Activated CD8-positive, alpha-beta memory T cell treated with anti-CD3 and anti-CD28 coated beads, Interleukin-2, amount 10 ng/mL, durations not matched to agents 7 days and 5 days (primary cell): ENCODE measurements at places on chromosomes 7 and 10. TPM values are rescaled to one million over a fixed set of nuclear protein-coding genes. Genes with fewer than 3 reads are reported as not detected.

The NXPH1 gene
- not detected for total RNA-seq

The IL2RA gene
- total RNA-seq: 832 TPM

The CYP26A1 gene
- total RNA-seq: not detected

The CPA1 gene
- total RNA-seq: not detected

The CPVL gene
- total RNA-seq: 1.8 TPM

The GARIN1A gene
- 1.0 TPM for total RNA-seq

GRCh38 chr7:85736085-85736484, 549.2 kb upstream of the SEMA3D start:
- no peaks in the 10 kb centered on the region for H3K27me3 ChIP-seq
- no peak overlapping the region for H3K27ac ChIP-seq
- no peak for DNase-seq

DNA sequence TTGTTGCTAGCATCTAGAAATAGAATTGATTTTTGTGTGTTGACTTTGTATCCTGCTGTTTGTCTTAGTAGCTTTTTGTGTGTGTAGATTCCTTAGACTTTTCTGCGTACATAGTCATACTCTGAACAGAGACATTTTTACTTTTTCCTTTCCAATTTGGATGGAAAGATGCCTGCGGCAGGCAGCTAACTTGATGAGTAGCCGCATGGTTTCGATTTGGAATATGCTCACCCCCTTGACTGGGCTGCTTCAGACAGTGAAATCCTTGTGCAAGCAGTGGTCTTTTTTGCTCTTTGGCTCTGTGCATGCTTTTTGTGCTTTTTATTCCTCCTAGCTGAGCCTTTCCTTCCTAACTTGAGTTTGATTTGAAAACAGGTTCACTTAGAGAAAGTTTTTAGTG, 71.8 kb downstream of the HHEX start:
- no peak overlapping the region for H3K27ac ChIP-seq
- no peaks in the 10 kb centered on the region for H3K36me3 ChIP-seq
- H3K4me1 ChIP-seq: peaks cover 9% of the 10 kb centered on the region
- no peak for DNase-seq

- no peaks in the 10 kb centered on the region for H3K36me3 ChIP-seq
- H3K4me1 ChIP-seq: peaks cover 4% of the 10 kb centered on the region
- no peak overlapping the region for H3K4me3 ChIP-seq
- H3K27me3 ChIP-seq: peaks cover 8% of the 10 kb centered on the region
Measured at GRCh38 chr7:44265728-44266127, 59.7 kb downstream of the CAMK2B start.

- H3K27me3 ChIP-seq: peaks cover 46% of the 10 kb centered on the region
- H3K36me3 ChIP-seq: no peaks in the 10 kb centered on the region
- H3K27ac ChIP-seq: no peak overlapping the region
- H3K4me1 ChIP-seq: peaks cover 19% of the 10 kb centered on the region
- no peak for DNase-seq
Measured at GRCh38 chr10:95441547-95441923, 119.6 kb downstream of the SORBS1 start.

DNA sequence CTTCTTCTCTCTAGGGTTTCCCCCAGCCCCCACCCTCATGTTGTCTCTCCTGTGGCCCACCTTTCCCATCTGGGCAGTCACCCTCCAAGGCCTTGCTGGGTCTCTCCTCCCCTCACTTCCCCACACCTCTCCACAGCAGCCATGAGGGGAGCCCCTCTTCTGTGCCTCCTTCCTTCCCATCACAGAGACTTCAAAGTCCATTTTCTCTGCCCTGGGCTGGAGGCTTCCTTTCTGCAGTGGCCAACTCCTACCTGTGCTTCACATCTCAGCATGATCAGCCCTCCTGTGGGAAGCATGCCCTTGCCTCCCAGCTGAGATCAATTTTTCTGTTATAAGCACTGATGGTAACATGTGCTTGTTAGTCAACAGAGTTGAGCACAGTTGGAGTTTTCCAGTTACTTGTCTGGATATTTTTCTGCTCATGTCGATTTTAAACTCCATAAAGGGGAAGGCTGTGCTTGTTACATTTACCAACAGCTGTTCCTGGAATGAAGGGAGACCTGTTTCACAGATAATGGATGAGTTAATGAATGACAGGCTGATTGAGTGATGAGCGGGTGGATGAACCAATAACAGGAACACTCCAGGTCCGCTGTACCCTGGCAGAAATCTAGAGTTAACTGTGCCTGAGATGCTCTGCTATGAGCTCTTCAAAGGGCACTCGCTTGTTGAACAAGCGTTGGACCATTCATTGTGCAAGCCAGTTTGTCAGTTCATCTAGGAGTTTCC, 71.4 kb upstream of the PRSS58 start:
- peaks cover 2% of the 10 kb centered on the region for H3K4me1 ChIP-seq
- H3K27ac ChIP-seq: no peak overlapping the region
- H3K4me3 ChIP-seq: no peak overlapping the region
- H3K36me3 ChIP-seq: no peaks in the 10 kb centered on the region

DNA sequence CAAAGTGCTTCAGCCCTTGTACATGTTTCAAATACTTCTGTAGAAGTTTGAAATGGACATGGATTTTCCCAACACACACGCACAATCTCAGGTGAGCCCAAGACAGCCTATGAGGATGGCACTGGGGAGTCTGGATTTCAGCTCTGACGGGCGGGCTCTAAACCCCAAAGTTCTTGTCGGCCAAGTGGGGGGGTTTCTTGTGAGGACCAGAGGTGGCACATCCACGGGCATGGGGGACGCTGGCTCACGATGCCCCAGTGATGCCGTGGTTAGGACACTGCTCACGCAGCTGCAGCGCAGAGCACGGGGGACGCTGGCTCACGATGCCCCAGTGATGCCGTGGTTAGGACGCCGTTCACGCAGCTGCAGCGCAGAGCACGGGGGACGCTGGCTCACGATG, 280.1 kb downstream of the DNAJB6 start:
- H3K4me1 ChIP-seq: peaks cover 6% of the 10 kb centered on the region
- H3K36me3 ChIP-seq: no peaks in the 10 kb centered on the region
- no peak overlapping the region for H3K27ac ChIP-seq

GRCh38 chr10:43890124-43890523, 241.4 kb upstream of the ZNF32 start:
- peaks cover 41% of the 10 kb centered on the region for H3K27me3 ChIP-seq
- no peaks in the 10 kb centered on the region for H3K4me1 ChIP-seq
- H3K36me3 ChIP-seq: no peaks in the 10 kb centered on the region
- DNase-seq: no peak

GRCh38 chr7:152338561-152338960, 97.2 kb downstream of the KMT2C start:
- no peak overlapping the region for H3K27ac ChIP-seq
- H3K36me3 ChIP-seq: peaks cover 4% of the 10 kb centered on the region
- no peaks in the 10 kb centered on the region for H3K27me3 ChIP-seq
- H3K4me1 ChIP-seq: peaks cover 30% of the 10 kb centered on the region
- no peak overlapping the region for H3K4me3 ChIP-seq
- DNase-seq: no peak

DNA sequence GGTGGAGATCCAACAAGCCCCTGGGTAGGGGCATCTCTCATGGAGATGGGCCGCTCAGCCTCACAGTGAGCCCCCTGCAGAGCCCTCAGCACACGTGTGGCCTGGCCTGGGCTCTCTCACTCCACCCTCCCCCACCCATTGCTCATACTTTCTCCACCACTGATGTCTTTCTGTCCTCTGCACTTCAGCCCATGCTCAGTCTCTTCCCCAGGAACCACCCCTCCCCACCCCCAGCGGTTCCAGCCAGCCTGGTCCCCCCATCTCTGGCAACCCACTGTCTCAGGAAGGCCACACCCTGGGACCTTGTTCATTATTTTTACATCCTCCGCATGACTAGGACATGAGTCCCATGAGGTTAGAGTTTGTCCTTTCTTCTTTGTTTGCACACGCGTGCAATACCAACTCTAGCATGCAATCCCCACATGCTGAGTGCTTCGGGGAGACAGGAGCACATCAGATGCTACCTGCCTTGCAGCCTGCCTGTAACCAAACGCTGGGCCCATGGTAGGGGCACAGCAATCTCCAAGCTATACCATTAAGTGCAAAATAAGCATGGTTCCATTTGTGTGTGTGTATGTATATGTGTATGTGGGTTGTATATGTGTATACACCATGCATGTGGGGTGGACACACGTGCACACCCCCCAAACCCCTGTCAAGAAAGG, 408.4 kb upstream of the FOXK1 start:
- H3K36me3 ChIP-seq: no peaks in the 10 kb centered on the region
- no peak for DNase-seq
- no peaks in the 10 kb centered on the region for H3K4me1 ChIP-seq
- H3K27ac ChIP-seq: no peak overlapping the region
- no peak overlapping the region for H3K4me3 ChIP-seq

DNA sequence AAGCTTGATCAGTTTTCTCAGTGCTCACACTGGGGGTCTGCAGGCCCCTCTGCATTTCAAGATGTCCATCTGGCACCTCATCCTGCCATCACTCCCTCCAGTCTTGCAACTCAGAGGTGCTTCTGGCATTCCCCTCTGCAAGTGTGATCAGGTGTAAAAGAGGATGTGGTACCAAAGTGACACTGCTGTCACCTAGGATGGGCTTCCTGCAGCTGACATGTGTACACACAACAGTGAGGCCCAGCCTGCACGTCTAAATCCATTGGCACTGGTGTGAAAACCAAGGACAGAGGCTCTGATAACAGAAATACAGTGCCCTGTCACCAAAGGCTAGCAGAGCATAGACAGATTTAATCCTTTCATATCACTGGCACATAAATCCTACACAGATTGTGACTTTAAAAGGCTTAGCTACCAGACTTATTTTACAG, 162.5 kb upstream of the CELF2 start:
- DNase-seq: no peak
- H3K4me3 ChIP-seq: no peak overlapping the region
- H3K27me3 ChIP-seq: peaks cover 11% of the 10 kb centered on the region
- H3K27ac ChIP-seq: no peak overlapping the region

- DNase-seq: no peak
- no peak overlapping the region for H3K27ac ChIP-seq
- no peak overlapping the region for H3K4me3 ChIP-seq
- H3K27me3 ChIP-seq: no peaks in the 10 kb centered on the region
Measured at GRCh38 chr10:5046410-5046809, 42.8 kb upstream of the AKR1C2 start.

DNA sequence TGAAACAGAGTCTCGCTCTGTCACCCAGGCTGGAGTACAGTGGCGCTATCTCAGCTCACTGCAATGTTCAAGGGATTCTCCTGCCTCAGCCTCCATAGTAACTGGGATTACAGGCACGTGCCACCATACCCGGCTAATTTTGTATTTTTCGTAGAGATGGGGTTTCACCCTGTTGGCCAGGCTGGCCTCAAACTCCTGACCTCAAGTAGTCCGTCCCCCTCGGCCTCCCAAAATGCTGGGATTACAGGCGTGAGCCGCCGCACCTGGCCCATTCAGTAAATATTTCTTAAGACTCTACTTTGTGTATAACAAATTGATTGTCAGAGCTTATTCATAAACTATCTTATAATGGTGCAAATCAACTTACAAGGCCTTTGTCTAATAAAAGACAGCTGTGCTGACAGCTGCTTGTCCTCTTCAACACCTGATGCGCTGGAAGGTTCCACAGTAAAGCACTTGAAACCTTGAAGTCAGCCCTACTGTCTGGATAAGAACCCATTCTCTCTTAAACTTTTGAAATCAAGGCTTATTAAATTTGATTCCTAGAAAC, 14.7 kb downstream of the ECHDC3 start:
- H3K27me3 ChIP-seq: peaks cover 7% of the 10 kb centered on the region
- H3K27ac ChIP-seq: no peak overlapping the region
- H3K36me3 ChIP-seq: no peaks in the 10 kb centered on the region
- H3K4me3 ChIP-seq: no peak overlapping the region
- DNase-seq: no peak
- no peaks in the 10 kb centered on the region for H3K4me1 ChIP-seq

DNA sequence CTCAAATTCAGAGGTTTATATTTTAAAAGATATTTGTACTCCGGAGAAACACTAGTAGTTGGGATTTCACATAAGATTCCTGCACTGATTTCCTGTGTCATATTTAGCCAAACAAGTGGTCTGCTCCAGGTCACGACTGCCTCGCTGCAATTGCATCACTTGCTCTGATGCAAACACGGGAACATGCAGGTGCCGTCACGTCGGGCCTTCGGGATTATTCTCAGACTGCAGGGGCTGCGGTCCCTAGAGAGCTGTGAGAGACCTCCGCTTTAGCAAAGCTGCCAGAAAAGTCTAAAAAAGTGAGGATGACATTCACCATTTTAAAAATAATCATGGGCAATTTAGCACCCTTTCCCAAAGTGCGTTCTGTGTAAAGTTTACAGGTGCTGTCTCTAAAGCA, 93.5 kb upstream of the DDC start:
- H3K36me3 ChIP-seq: peaks cover 5% of the 10 kb centered on the region
- H3K4me1 ChIP-seq: peaks cover 60% of the 10 kb centered on the region
- DNase-seq: no peak

- peaks cover 3% of the 10 kb centered on the region for H3K36me3 ChIP-seq
- H3K27me3 ChIP-seq: peaks cover 25% of the 10 kb centered on the region
- peaks cover 4% of the 10 kb centered on the region for H3K4me1 ChIP-seq
- H3K4me3 ChIP-seq: no peak overlapping the region
- no peak overlapping the region for H3K27ac ChIP-seq
Measured at GRCh38 chr7:41891950-41892349, 189.1 kb upstream of the INHBA start.

DNA sequence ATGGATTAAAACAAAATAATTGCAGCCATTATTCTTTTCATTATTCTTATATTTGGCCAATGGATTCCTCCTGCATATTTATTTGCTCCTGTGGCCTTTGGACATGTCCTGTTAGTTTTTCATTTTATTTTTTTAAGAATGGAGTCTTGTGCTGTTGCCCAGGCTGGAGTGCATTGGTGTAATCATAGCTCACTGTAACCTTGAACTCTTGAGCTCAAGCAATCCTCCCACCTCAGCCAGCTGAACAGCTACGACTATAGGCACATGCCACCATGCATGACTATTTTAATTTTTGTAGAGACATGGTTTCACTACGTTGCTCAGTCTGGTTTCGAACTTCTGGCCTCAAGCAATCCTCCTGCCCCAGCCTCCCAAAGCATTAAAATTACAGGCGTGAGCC, 42.7 kb upstream of the SRI start:
- DNase-seq: no peak
- H3K4me3 ChIP-seq: no peak overlapping the region
- no peak overlapping the region for H3K27ac ChIP-seq
- peaks cover 2% of the 10 kb centered on the region for H3K27me3 ChIP-seq
- no peaks in the 10 kb centered on the region for H3K36me3 ChIP-seq

- H3K36me3 ChIP-seq: no peaks in the 10 kb centered on the region
- no peak for DNase-seq
- no peak overlapping the region for H3K4me3 ChIP-seq
- H3K27me3 ChIP-seq: no peaks in the 10 kb centered on the region
- H3K27ac ChIP-seq: no peak overlapping the region
- H3K4me1 ChIP-seq: no peaks in the 10 kb centered on the region
Measured at GRCh38 chr7:77569514-77570232, 32.6 kb downstream of the PTPN12 start.

DNA sequence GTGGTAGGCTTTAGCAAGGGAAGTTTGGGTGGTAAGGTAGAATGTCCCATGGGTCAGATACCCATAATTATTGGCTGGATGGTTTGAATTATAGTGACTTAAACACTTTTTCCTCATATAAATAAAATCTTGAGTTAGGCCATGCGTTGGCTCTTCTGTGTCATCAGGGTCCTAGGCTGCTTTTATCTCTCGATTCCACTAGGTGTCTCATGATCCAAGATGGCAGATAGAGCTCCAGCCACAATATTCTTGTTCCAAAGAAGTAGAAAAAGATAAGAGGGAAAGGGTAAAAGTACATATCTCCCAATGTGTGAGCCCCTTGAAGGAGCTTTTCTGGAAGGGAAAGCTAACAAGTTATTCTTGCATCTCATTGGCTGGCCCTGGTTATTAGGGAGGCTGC, 144.7 kb downstream of the GRK5 start:
- no peak overlapping the region for H3K4me3 ChIP-seq
- H3K36me3 ChIP-seq: peaks cover 61% of the 10 kb centered on the region
- DNase-seq: no peak
- H3K27me3 ChIP-seq: no peaks in the 10 kb centered on the region
- H3K27ac ChIP-seq: no peak overlapping the region
